ENCODE measurements at places on chromosomes 13 and 19.

DNA sequence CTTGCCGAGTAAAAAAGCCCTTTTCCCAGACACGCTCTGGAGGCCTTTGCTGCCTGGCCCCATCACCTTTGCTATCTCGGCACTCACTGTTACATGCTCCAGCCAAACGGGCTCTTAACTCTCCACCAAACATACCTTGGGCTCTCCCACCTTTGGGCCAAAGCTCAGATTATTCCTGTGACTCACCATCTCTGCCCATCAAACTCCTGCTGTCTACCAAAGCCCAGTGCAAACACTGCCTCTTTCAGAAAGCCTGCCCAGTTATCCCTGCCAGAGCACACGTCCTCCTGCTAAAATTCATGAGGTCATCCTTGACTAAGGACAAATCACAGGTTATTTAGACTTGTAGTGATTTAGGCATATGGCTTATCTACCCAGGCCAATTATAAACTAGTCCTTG is 48.1 kb upstream of the SERPINE3 start:
- DNase-seq: no peak

GRCh38 chr13:99527301-99527700 is 26.0 kb downstream of the TM9SF2 start:
- no peak for DNase-seq

DNA sequence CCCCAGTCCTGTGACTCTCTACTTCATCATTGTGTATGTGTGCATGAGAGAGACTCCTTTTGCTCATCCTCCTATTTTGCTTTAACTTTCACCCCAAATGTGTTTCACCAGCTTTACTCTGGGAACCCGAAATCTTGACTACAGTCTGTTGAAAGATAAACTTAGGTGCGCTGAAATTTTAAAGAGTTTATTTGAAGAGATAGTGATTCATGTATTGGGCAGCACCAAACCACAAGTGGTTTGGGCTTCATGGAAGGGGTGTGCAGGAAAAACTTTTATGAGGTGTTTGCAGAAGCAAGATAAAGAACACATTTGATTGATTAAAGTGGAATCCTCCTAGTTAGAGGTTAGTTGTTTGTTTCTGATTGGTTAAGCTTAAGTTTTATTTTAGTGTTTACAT is 50.8 kb upstream of the RFC3 start:
- no peak for DNase-seq

GRCh38 chr19:17248011-17248776 is 2.5 kb upstream of the NR2F6 start:
- DNase-seq: no peak

- DNase-seq: no peak
These were observed 431 bp downstream of the FUT3 start for GRCh38 chr19:5850743-5851293.

GRCh38 chr19:2273356-2274184 is 8.4 kb downstream of the PEAK3 start:
- peak; percentile 64 for DNase-seq

GRCh38 chr13:20174656-20175405 is 14.0 kb upstream of the GJA3 start:
- DNase-seq: peak; percentile 35

DNA sequence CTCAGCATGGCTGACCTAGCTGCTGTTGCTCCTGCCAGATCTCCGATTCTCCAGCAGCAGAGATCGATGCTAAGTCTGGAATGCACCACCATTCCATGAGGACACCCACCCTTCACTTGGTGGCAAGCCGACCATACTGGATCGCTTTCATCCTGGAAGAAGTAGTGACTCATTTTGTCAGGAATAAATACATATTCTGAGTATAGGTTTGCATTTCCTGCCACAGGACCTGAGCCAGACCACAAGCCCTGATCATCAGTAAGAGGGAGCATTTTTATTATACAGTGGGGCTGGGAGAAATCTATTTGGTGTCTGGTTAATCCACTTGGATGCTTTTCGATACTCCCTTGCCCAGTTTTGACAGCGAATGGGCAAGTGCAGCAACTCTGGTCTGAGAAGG is 10.9 kb upstream of the KCTD15 start:
- DNase-seq: no peak

DNA sequence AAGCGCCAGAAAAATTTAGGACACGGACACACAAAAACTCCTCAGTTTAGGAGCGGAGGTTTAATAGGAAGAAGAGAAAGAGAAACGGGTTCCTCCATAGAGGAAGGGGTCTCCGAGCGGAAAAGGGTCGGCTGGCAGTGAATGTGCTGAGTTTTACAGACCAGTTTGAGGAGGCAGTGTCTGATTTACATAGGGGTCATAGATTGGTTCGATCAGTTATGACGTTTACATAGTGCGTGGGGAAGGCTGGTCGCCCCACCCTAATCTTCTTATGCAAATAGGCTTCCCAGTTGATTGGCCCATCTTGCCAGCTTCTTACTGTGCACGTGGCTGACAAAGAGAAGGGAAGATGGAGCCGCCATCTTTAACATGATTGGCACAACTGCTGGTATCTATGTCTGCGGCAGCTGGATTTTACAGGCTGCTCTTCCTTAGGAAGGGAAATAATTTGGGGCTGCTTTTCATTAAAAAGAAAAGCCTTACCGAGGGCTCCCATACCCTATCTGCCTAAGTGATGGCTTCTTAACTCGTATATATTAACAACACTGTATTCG is 1.2 kb upstream of the ZNF225 start:
- DNase-seq: no peak

- DNase-seq: no peak
These were observed 112.3 kb downstream of the GPC6 start for GRCh38 chr13:93338906-93339305.

GRCh38 chr13:60944016-60944415 is 471.6 kb downstream of the PCDH20 start:
- DNase-seq: no peak

DNA sequence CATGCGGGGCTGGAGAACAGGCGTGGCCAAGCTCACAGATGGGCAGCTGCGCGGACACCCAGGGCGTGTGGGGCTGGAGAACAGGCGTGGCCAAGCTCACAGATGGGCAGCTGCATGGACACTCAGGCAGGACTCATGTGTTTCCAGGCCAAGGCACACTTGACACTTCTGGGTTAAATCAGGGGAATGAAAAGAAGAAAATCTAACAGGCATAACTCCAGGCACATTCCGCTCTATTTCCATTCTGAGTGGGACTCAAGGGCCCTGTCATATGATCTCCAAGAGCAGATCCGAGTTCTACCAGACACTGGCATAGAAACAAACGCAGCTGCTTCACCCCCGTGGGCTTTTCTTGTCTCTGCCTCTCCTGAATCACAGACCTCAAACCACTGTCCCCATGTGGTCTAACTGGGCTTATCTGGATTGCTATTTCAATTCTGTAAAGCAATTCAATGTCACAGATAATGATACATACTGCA is 17.4 kb upstream of the C13orf46 start:
- no peak for DNase-seq

GRCh38 chr19:33395561-33396550 is 22.3 kb downstream of the CEBPG start:
- no peak for DNase-seq

DNA sequence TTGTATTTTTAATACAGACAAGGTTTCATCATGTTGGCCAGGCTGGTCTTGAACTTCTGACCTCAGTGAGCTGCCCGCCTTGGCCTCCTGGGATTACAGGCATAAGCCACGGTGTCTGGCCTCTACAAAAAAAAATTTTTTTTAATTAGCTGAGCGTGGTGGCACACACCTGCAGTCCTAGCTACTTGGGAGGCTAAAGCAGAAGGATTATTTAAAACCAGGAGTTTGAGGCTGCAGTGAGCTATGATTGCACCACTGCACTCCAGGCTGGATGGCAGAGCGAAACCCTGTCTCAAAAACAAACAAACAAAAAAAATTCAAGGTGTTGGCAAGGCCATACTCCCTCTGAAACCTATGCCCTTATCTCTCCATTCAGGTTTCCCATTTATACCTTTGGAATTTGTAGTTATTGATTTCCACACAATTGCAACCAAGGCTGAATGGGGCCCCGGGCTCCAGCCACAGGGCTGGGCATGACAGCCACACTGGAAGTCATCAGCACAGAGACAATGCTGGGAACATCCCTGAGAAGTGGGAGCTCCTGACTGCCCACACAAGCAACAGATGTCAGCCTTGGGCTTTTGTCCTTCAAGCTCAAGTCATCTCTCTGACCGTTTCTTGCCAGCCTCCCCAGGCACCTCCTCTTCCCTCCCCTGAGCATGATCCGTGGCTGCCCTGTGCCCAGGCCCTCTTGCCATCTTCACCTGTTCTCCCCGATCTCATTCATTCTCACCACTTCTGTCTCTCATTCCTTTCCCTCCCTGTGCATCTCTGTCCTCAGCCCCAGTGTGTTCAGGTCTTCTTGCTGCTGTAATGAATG is 27.2 kb upstream of the CALM3 start:
- no peak for DNase-seq

DNA sequence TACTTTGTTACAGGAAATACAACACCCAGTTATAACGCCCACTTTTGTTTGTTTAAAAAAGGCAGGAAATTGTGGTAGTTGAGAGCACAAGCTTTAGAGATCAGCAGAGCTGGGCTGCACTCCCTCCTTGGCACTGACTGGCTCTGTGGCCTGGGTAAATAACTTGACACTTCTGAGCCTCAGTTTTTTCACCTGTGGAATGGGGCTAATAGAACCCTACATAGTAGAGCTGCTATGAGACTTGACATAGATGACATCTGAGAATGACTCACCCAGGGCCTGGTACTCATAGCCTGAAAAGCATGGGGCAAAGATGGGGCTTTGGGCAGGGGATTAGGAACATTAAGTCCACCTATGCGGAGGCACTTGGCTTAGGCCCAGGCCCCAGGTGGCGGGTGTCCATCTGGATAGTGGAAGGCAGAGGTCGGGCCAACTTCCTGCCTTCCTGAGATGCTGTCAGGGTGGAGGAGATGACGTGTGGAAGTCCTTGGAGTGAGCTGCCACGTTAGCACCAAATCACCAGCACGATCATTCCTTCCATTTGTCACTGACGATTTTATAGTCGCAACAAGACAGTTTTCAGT is 159.1 kb downstream of the KATNAL1 start:
- no peak for DNase-seq

DNA sequence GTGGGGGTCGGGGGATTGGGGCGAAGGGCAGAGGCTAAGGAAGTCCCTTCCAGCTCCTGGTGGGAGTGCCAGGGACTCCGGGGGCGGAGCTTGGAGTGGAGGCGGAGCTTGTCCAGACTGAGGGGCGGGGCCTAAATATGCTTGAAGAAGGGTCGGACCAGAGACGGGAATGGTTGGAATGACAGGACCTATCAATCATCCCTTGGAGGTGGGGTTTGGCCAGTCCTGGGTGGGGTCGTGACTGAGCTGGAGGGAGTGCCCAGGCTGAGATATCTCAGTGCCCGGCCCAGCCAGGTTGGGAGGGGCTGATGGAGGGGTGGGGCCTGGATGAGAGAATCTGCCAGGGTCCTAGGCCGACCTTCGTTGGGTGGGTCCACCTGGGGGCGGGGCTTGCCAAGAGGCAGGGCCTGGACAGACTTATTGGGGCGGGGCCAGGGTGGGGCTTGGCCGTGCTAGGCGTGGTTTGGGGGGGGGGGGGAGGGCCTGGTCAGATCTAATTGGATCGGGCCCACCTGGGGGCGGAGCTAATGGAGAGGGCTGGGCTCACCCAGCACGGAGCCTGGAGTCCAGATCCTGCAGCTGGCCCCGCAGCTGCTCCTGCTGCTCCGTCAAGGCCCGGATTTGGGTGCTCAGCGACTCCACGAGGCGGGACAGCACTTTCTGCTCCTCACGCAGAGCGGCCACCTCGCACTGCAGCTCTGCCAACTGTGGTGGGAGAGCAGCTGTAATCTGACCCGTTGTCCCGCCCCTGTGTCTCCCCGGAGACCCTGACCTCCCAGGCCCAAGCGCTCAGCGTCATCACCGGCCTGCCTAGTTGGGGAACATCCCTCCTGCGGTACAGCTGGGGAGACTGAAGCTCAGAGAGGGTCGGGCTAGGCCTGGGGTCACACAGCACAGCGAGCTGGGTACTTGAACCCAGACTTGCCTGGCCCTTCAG is 2.6 kb upstream of the WIZ start:
- DNase-seq: no peak

DNA sequence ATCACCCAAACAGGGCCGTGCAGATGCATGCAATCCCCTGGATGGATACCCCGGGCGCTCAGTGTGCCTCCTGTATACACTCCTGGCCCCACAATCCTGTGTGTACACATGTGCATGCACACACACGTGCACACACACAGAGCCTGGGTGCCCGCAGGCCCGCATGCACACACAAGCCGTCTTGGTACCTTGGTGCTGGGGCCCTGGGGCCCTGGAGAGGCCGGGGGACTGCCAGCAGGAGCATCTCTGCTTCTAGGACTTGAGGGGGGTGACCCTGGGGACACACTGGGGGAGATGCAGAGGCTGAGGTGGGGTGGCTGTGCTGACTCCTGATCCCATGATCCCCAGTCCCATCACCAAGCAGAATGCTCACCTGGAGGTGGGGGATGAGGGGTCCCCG is 15.6 kb upstream of the EPOR start:
- DNase-seq: no peak

GRCh38 chr13:55517312-55517711 is 1623.4 kb upstream of the PRR20A start:
- DNase-seq: no peak

DNA sequence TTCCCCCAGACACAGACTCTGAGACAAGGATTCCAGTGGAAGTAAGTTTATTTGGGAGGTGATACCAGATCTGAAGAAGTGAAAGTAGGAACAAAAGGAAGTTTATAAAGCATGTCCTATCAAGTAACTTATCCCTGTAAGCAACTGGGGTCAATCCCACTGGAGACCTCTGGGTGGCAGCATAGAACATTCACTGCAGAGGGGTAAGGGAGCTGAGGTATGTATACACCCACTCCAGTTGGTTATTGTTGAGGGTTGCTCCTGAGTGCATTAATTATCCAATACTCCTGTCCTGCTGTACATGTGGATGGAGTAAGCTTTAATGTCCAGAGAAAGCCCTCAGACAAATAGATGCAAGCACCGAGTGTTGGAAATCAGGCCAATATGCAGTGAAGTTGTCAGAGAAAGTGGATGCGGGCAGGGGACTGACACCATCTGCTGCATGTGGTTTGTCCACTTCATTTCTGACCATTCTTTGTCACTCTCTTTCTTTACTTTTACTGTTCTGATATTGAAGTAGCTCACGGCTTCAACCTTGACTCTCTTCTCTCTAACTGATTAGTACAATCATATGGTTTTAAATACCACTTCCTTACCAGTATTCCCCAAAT is 46.7 kb downstream of the NOTCH3 start:
- no peak for DNase-seq

GRCh38 chr13:29713839-29714238 is 118.4 kb upstream of the SLC7A1 start:
- no peak for DNase-seq

All from stimulated activated CD4-positive, alpha-beta T cell treated with anti-CD3 and anti-CD28 coated beads, Interleukin-1b, Interleukin-23, amount 100 ng/mL, for 24 hours (primary cell).